GM20000 (cell line): ENCODE measurements at places on chromosomes 1 and 21.
A peak's percentile ranks its signal among the peaks of the same experiment; 100 is the strongest.

- peak; percentile 86 for DNase-seq
Measured at GRCh38 chr1:150560576-150561253, 11.5 kb downstream of the ADAMTSL4 start.

DNA sequence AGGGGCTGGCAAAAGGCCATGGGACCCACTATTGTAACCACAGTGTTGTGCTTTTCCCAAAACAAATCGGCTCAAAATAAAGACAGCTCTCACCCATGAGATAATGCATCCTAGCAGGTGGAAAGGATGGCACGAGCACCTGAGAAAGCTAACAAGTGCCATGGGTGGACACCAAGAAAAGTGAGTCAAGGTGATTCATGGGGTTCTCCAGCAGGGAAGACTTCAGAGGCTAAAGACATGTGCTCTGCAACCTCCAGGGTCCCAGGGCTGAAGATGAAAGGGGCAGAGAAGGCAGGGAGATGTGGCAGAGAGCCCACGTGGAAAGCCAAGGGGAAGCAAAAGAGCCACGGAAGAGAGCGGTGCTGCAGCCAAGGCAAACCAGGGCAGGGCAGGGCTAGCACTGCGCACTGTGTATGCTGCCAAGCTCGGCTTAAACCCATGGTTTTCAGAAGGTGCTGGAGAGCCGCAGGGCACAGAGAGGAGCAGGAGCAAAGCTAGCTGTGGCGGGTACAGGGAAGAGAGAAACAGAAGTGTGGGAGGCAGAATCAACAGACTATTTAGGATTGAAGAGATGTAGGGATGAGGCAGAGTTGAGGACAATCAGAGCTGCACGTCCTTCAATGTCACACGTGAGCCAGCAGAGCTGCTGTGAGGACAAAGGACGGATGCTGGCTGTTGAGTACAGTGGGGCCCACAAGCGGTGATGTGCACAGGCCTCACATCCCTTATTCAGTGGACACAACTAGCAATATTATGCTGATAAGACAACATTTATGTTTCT is 41.8 kb upstream of the C1orf198 start:
- DNase-seq: no peak

GRCh38 chr1:230715510-230715909 is 1.6 kb upstream of the AGT start:
- no peak for DNase-seq

DNA sequence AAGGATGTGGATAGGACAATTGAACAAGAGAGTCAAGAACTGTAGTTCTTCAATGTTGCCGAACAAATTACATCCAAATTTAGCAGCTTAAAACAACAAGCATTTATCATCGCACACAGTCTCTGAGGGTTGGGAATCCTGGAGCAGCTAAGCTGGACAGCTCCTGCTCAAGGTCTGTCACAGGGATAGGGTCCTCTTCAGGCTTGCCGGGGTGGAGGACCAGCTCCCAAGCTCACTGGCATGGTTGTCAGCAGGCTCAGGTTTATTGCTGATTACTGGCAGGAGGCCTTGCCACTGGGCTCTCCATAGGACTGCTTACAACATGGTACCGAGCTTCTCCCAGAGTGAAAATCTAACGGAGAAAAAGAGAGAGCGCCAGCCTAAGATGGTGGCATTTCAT is 22.1 kb upstream of the COX20 start:
- no peak for DNase-seq

GRCh38 chr1:171744986-171745385 is 3.1 kb upstream of the VAMP4 start:
- DNase-seq: no peak

GRCh38 chr21:46081862-46082712 is 15.8 kb upstream of the COL6A2 start:
- DNase-seq: no peak

- no peak for DNase-seq
Measured at GRCh38 chr1:229665912-229666558, 40.0 kb downstream of the URB2 start.

GRCh38 chr1:189312499-189312898 is 1165.2 kb downstream of the BRINP3 start:
- DNase-seq: no peak

GRCh38 chr1:223492044-223492443 is 98.8 kb downstream of the CCDC185 start:
- no peak for DNase-seq

DNA sequence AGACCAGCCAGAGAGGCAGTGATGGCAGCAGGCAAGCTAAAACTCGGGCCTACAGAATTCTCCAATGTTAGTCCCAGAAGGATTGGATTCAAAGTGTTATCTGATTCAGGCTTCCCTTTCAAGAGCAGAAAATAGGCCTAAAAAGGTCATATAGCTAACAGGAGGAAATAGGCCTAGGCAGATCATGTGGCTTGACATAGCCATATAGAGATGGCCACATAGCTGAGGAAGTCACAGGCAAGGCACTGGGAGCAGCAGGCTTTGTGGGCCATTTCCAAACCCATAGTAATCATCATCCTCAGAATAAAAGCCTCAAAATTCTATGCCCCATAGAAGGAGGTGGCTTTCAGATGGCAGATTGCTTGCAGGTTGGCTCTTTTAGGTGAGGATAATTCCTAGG is 29.0 kb upstream of the LMO4 start:
- DNase-seq: no peak

DNA sequence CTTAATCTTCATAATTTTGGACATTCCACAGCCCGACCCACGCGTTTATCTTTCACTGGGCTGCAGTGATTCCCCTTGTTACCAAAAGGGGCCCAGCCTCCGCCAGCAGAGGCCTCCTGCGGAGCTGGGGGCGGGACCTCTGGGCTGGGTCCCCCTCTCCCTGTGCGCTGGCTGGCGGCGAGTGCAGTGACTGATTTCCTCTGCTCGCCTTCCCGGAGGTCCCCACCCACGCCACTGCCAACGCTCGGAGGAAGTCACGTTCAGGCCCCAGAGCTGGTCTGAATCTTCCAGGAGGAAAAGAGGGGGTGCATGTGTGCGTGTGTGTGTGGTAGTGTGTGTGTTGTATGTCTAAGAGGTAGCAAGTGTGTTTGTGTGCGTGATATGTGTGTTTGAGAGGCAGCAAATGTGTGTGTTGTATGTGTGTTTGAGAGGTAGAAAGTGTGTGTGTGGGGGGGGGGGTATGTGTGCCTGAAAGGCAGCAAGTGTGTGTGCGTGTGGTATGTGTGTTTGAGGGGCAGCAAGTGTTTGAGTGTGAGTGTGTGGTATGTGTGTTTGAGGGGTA is 35.0 kb upstream of the JAK1 start:
- DNase-seq: peak; percentile 78

DNA sequence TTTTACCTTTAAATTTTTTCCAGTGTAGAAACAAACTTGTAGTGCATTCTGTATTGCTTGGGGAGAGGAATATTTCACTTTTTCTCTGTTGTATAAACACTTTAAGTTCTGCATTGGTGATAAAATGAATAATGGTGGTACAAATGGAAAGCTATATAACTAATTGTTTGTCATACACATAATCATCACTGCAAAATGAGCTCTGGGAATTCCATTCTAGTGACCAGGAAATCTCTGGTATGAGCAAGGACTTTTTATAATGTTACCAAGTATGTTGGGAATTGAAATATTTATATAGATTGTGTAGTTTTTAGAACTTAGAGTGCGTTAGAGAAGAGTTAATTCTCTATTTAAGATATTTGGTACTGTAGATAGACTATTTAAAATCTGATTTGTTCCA is 5.0 kb upstream of the FMN2 start:
- DNase-seq: no peak

GRCh38 chr21:43187715-43188114 is 18.9 kb downstream of the CRYAA start:
- DNase-seq: no peak
